ENCODE measurements at places on chromosomes 1 and 21.

- no peak for DNase-seq
These were observed 52.2 kb downstream of the YARS1 start for GRCh38 chr1:32764826-32765569.

GRCh38 chr1:31708324-31708723, 4.5 kb upstream of the COL16A1 start:
- no peak for DNase-seq

DNA sequence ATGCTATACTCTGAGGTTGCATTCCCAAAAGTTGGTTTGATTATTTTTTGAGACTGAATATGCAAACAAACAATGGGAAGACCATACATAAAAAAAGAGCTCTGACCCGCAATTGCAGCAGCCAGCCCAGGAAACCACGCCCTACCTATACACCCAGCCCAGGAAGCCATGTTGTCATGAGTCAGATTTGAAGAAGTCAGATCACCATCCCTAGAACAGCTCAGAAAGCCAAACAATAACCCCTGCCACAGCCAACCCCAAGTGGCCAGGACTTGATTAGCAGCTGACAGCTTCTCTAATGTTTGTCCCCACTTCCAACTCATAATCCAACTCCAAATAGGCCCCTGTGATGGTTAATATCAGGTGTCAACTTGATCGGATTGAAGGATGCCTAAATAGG, 621.9 kb downstream of the NPHP4 start:
- DNase-seq: no peak

DNA sequence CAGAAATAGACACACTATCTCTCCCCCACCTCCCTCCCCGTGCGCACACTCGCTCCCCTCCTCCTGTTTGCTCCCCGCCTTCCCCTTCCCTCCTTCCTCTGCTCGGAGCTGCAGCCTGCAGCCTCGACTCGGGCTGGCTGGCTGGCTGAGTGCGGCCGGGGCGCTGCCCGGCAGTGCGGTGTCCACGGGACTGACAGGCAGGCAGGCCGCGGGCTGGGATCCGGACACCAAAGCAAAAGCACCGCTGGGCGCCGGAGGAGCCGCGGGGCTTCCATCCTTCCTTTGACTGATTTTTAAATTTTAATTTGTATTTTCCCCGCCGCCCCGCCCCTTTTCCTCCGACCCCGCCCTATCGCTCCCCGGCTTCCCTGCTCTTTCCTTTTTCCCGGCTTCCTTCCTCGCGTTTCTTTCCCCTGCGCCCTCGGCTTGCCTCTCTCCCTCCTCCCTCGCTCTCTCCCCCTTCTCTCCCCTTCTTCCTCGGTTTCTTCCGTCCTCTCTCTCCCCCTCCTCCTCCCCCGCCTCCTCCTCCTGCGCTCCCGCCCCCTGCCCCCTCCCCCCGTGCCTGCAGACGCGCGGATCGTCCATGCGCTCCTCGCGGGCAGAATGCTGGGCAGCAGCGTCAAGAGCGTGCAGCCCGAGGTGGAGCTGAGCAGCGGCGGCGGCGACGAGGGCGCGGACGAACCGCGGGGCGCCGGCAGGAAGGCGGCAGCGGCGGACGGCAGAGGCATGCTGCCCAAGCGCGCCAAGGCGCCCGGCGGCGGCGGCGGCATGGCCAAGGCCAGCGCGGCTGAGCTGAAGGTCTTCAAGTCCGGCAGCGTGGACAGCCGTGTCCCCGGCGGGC, 109.4 kb downstream of the NAV1 start:
- DNase-seq: no peak

DNA sequence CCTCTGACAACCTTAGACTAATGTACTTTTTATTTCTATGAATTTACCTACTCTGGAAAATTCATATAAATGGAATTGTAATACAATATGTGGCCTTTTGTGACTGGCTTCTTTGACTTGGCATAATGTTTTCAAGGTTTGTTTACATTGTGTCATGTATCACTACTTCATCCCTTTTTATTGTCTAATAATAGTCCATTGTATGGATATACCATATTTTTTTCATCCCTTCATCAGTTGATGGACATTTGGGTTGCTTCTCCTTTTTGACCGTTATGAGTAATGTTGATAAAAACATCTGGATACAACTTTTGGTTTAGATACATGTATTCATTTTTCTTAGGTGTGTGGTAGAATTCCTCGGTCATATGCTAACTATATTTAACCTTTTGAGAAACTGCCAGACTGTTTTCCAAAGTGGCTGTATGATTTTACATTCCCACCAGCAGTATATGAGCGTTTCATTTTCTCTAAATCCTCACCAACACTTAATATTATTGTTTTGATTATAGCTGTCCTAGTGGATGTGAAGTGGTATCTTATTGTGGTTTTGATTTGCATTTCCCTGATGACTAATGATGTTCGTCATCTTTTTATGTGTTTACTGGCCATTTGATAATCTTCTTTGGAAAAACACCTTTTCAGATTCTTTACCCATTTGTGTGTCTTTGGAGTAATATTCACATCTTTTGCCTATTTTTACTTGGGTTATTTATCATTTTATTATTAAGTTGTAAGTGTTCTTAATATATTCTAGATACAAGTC, 3.5 kb downstream of the RO60 start:
- no peak for DNase-seq

All from iPS DF 19.7 (cell line).